ENCODE measurements at places on chromosomes 4 and X. TPM values are rescaled to one million over a fixed set of nuclear protein-coding genes. Genes with fewer than 3 reads are reported as not detected.

P2RY8 gene
- total RNA-seq = not detected

PNMA5 gene
- total RNA-seq = not detected

RELL1 gene
- total RNA-seq = 70.4 TPM

TMPRSS11D gene
- total RNA-seq = not detected

EFHC2 gene
- total RNA-seq = 0.13 TPM

HDAC6 gene
- 28.1 TPM for total RNA-seq

BST1 gene
- 15.4 TPM for total RNA-seq

NAP1L3 gene
- total RNA-seq = 18.6 TPM

SHOX gene
- not detected for total RNA-seq

PRR27 gene
- total RNA-seq = not detected

MID2 gene
- 12.0 TPM for total RNA-seq

LINC00632 gene
- 5.7 TPM for total RNA-seq

PITX2 gene
- total RNA-seq = not detected

MGAT4D gene
- not detected for total RNA-seq

ERAS gene
- not detected for total RNA-seq

MAGEA12 gene
- not detected for total RNA-seq

GASK1B gene
- total RNA-seq = 25.1 TPM

RAI2 gene
- total RNA-seq = 1.6 TPM

UCHL1 gene
- total RNA-seq = 193 TPM

CCSER1 gene
- under 0.01 TPM for total RNA-seq

LONRF3 gene
- total RNA-seq = 1.3 TPM

DRD5 gene
- not detected for total RNA-seq

ZMAT1 gene
- total RNA-seq = 1.7 TPM

OFD1 gene
- total RNA-seq = 9.0 TPM

CWH43 gene
- not detected for total RNA-seq

CTAG1A gene
- total RNA-seq = not detected

GYG2 gene
- total RNA-seq = 0.06 TPM

SPOCK3 gene
- 1.1 TPM for total RNA-seq

CYBB gene
- not detected for total RNA-seq

RBM47 gene
- total RNA-seq = 0.40 TPM

RPS6KA6 gene
- 1.3 TPM for total RNA-seq

TMEM255A gene
- total RNA-seq = not detected

KLHL34 gene
- total RNA-seq = not detected

RGN gene
- total RNA-seq = 7.3 TPM

GAGE2A gene
- total RNA-seq = not detected

NAP1L2 gene
- total RNA-seq = 1.2 TPM

NPY2R gene
- total RNA-seq = 117 TPM

RADX gene
- 0.92 TPM for total RNA-seq

RENBP gene
- 18.8 TPM for total RNA-seq

DUSP21 gene
- not detected for total RNA-seq

HGFAC gene
- not detected for total RNA-seq

PABPC4L gene
- 0.13 TPM for total RNA-seq

CRMP1 gene
- 0.06 TPM for total RNA-seq

SSX3 gene
- total RNA-seq = not detected

ASMT gene
- not detected for total RNA-seq

ZAR1 gene
- 0.06 TPM for total RNA-seq

NLGN4X gene
- 2.0 TPM for total RNA-seq

ZBTB49 gene
- total RNA-seq = 2.6 TPM
